ENCODE measurements at places on chromosomes 6 and 20.

GRCh38 chr6:108080010-108080780, 5.7 kb upstream of the OSTM1 start:
- no peak for DNase-seq

- DNase-seq, result no peak
These were observed 149.7 kb downstream of the TFAP2C start for GRCh38 chr20:56778765-56779195.

GRCh38 chr20:19327401-19327800, 115.0 kb downstream of the SLC24A3 start:
- no peak for DNase-seq

- no peak for DNase-seq
These were observed 106.0 kb upstream of the AFDN start for GRCh38 chr6:167720456-167721285.

GRCh38 chr20:33419140-33419974, 18.0 kb upstream of the CDK5RAP1 start:
- no peak for DNase-seq

DNA sequence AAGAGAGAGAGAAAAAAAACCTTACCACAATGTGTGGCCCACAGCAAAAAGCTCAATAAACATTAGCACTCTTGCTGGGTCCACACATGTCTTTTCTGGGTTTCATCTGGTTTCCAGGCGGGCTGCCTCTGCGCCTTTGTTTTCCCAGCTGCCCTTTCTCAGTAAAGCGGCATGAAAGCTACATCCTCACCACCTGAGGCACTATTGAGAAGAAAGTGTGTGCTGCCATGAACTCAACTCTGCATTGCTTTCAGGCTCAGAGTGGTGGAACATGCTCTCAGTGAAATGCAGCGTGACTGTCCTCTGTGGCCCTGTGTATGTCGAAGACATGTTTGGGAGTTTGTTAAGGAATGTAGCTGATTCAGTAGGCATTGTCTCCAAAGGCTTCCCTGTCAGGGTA, 102.3 kb downstream of the LYRM2 start:
- no peak for DNase-seq

- DNase-seq, result no peak
These were observed 29.9 kb downstream of the UBE2V1 start for GRCh38 chr20:50083034-50083433.

GRCh38 chr6:128327890-128328289, 192.5 kb downstream of the PTPRK start:
- no peak for DNase-seq

DNA sequence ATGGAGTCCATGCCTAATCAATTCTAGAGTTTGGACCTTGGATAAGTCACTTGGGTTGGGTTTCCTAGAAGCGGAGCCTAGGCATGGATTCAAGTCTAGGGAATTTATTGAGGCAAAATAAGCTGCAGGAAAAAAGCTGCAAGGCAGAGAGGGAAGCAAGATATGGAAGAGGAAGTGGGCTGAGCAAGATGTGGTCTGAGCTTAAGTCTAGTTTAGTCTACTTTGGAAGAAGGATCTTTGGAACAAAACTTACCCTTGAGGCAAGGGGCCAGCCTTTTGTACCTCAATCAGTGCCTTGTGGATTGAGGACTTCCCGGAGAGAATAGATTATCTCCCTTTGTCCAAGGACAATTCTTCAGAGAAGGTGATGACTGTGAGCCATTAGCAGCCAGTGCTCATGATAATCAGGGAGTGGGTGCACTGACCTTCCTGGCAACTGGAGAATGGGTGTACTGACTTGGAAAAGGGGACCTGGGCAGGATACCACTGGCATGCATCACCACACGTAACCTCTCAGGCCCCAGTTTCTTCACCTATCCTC, 10.9 kb downstream of the ZSCAN9 start:
- DNase-seq, result no peak

DNA sequence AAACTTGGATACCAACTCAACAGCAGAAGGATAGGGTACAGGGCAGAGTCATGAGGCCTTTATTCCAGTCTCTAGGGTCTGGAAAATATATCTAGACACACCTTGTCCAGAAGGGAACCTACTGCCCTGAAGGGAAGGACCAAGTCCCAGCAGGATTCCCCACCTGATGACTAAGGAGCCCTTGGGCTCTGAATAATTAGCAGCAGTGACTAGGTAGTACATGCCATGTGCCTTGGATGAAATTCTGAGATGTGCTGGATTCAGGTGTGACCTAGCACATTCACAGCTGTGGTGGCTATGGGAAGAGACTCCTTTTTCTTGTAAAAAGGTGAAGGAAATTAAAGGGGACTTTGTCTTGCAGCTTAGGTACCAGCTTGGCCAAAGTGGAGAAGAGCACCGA, 364.3 kb upstream of the PTCHD4 start:
- no peak for DNase-seq

GRCh38 chr6:52538252-52538900, 38.5 kb downstream of the TRAM2 start:
- no peak for DNase-seq

DNA sequence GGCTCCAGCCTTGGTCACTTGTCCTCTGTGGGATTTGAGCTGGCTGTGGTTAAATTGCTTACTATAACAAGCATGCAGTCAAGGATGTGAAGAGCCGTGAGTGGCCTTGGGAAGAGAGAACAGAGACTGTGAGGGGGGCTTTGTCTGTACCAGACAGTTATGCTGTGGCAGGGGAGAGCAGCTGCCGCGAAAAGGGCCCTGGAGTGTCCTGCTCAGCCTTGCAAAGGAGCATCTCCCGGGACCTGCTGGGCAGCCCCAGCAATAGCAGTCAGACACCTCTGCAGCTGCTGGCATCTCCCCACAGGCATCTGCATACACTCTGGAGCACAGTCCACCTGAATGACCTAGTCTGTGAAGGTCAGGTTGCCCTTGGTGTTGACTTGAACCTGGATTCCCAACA, 6.3 kb downstream of the EBF4 start:
- DNase-seq, result no peak

GRCh38 chr20:22579119-22579427, 5.3 kb downstream of the FOXA2 start:
- no peak for DNase-seq

GRCh38 chr6:71290611-71291010, 2.0 kb downstream of the OGFRL1 start:
- DNase-seq, result no peak

- no peak for DNase-seq
These were observed 379.6 kb upstream of the PLCB4 start for GRCh38 chr20:8689337-8689736.

DNA sequence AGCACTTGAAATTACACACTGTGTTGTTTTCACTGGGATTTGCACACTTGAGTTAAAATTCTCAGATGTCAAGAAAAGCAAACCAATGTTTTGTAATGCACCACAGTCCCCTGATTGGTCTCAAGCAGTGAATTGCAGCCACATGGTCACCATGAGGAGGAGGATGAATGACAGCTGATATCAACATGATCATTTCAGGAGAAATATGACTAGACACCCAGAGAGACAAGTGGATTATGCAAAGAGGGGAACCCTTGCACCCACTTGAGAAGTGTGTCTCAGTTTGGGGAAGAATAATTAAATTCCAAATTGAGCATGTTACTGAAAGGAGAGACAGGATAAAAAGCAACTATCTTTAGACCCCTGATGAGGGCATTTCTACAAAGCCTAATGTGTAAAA, 69.3 kb downstream of the UST start:
- DNase-seq, result no peak

DNA sequence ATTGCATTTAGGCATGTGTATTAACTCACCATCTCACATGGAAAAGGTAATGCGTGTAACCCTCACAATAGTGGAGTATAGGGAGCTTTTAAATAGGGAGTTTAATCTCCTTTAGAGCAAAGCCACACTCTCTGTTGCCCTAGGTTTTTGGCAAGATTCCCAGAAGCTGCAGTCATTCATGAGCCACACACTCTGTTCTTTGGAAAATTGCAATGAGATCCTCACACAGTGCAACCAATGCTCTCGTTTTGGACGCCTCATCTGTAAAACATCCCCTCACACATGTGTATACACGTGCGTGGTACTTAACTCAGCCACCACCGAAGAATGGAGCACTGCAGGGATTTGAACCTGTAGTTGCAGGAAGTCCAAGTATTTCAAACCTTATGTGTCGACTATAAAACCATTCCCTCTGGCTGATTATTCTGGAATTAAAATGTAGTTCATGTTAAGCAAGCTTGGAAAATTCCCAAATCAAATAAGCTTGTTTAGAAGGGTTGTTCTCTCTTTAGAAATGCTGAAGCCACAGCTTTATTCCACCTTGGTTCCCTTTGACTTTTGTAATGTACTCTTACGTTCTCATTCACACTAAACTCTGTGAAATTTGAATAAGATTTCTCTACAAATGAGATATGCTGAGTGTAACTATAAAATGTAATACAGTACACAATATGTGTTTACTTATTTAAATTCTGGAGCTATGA, 489.8 kb upstream of the MANEA start:
- no peak for DNase-seq

DNA sequence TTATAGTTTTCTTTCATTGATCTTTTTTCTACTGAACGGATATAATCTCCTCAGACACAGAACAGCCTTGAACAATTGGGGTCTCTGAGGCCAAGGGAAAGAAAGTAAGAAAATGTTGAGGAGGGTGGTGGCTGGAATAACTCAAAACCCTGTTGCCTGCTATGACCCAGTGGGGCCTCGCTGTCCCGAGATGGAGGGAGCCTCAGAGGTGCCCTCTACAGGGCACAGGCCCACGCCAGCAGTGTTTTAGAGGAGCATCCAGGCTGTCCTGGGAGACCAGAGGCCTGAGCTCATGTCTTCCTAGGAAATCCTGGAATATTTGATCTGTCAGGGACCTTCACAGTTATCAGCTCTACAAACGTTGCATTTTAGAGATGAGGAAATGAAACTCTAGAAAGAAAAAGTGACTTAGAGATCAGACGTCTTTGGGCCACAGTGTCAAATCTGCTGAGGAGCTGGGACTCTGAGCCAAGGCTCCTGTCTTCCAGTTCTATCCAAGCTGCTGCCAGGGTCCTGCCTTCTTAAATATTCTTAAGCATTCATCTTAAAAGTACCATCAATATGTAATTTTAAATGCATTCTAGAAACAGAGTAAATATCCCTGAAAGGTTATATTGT, 26.3 kb downstream of the ALDH5A1 start:
- DNase-seq, result peak; percentile 10

- DNase-seq, result no peak
These were observed 8.5 kb downstream of the HLA-DMB start for GRCh38 chr6:32932132-32932868.

- no peak for DNase-seq
These were observed 27.4 kb downstream of the MUC22 start for GRCh38 chr6:31037682-31038081.

DNA sequence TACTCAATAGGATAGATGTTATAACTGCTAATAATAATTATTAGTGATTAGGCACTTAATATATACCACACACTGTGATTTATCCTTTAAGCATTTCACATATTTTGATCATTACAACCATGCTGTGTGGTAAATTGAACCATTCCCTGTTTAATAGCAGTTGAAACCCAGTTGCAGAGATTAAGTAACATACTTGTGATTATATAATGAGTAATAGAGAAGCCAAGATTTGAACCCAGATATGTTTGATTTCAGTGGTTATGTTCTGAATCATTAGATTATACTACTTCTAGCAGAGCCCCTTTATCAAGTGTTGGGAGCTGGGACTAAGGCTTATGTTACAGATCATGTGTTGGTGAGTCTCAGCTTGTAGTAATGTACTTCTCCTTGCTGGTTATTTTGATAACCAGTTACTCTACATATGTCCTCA, 44.1 kb downstream of the STK4 start:
- no peak for DNase-seq

DNA sequence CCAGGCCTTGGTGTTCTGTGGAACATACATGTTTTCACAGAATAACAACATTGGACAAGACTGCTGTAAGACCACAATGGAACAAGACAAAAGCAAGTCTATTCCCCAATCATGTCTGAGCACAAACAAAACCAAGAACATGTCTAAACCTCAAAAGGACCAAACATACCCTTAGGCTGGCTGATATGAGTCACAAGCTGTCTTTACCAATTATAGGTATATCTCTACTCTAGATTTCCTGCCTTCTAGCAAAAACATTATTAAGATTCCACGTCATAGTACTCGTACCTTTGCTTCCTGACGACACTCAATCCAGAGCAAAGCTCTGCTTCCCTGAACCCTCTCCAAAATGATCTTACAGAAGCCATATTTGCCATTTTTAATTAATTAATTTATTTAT, 15.4 kb upstream of the L3MBTL1 start:
- DNase-seq, result no peak

DNA sequence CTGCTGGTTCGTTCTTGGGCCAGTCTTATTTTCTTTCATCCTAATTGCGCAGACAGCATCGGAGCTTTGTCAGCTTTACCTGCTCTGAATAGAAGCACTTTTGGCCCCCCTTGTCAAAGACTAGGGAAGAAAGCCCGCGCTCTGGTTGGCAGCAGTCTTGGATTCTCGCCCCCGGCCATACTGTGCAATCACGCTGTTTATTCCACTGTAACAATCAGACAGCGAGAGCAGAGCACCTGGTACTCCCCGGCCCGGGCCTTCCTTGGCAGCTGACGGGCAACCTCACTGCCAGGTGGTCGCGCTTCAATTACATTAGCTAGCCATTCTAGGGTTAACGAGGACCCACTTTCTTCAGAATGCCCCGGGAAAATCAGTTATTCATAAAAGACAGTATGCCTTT, 72.6 kb downstream of the INSM1 start:
- DNase-seq, result no peak

DNA sequence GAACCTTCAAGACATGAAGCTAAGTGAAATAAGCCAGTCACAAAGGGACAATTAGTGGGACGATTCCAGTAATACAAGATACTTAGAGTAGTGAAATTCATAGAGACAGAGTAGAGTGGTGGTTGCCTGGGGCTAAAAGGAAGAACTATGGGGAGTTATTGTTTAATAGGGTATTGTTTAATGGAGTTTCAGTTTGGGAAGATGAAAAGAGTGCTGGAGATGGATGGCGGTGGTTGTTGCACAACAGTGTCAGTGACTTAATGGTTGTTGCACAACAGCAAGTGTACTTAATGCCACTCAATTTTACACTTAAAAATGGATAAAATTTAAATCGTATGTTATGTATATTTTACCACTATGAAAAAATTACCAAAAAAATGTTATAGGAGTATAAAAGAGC, 209.7 kb upstream of the TENT5A start:
- no peak for DNase-seq

- no peak for DNase-seq
These were observed 136.3 kb upstream of the MLIP start for GRCh38 chr6:53974941-53975340.

DNA sequence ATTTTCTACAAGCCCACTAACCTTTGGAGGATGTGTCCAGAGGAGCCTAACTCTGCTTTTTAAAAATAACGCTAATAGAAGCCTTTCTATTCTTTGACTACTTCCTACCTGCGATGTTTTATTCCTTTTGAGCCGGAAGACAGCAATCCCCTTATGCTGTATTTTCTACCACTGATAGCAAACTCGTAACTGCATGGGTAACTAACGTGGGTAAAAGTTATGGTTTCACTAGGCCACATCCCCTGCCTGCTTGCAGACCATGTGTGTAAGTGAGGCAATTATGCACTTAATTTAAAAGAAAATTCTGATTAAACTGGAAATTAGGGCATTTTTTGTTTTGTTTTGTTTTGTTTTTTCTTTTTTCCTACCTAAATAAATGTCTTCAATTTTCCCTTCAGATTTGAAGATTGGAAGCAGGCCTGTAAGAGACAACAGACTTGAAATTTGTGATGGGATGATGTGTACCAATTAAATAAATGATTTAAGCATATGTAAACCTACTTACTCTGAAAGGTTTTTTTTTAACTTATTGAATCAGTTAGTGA, 931 bp downstream of the UFL1 start:
- no peak for DNase-seq

GRCh38 chr6:155276638-155277037, 12.8 kb downstream of the CLDN20 start:
- no peak for DNase-seq

GRCh38 chr6:28081486-28081751, 1.1 kb downstream of the ZNF165 start:
- no peak for DNase-seq
